ENCODE measurements at places on chromosomes 7 and 10. TPM values are rescaled to one million over a fixed set of nuclear protein-coding genes. Genes with fewer than 3 reads are reported as not detected.

DNA sequence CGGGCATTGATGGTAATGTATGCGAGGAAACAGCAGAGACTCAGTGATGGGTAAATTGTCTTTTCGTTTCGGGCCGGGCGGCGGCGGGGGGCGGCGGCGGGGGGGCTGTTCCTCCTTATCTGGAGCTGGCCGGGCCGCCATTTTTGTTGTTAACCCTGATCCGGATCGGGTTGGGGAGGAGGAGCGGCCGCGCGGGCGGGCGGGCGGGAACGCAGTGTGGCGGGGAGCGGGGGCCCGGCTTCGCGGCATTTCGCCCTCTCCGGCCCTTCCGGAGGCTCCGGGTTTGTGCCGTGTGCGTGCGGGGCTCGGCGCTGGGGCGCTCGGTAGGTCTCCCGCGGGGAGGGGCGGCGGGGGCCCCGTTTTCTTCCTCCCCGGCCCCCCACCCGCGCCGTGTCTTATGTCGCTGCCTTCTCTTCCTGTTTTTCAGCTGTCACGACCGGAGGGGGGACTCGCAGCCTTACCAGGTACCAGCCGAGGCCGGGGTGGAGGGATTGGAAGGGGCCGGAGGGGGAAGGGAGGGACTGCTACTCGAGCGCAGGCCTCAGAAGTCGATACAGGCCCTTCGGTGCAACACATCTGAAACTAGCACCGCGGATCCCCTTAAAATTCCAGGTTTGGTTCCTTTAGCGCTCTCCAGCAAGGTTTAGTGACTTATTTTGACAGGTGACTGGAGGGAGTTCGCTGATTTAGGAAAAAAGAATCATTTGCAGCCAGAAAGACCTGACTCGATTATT lies 820 bp downstream of the WAC start:
- DNase-seq, result peak; percentile 43

SPDYE2B gene
- total RNA-seq, result 0.16 TPM

GRCh38 chr10:114012650-114013049 lies 31.0 kb upstream of the ADRB1 start:
- no peak for DNase-seq

DNA sequence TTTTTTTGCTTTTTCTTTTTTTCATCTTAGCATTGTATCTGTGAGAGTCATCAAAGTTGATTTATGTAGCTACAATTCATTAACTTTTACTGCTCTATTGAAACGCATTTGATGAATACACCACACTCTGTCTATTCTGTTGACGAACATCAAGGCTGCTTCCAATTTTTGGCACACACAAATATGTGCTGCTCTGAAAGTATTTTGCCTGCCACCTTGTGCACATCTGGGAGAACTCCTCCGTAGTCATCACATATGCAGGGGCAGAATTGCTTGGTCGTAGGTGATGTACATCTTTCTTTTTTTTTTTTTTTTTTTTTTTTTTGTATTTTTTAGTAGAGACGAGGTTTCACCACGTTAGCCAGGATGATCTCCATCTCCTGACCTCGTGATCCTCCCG lies 796.8 kb downstream of the KCNMA1 start:
- no peak for DNase-seq

WDR91 gene
- total RNA-seq, result 15.4 TPM

AKR1B15 gene
- total RNA-seq, result not detected

DNA sequence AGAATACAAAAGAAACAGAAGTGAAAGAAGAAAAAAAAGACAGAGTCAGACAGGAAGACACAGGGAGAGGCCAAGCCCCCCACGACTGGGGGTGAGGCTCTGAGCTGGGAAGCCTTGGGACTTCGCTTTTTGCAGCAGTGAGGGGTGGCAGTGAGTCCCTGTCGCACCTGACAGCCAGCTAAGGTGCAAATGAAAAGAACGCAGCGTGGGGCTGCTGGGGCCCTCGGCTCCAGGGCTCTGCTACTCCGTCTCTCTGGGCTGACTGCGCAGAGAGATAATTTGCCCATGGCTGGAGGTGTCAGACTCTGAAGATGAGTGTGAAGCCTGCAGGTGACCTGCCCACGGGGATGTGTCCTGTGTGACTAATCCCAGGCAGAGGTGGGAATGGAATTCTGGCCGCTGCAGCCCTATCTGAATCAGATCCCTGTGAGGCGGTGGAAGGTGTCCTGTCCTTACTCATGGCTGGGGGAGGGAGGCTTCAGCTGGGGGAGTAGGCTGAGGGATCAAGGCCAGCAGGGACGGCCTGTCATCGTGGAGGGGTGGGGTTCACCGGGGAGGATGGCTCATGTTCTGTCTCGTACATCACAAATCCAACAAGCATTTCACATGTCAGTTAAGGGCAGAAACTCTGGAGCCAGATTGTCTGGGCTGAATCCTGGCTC lies 96.4 kb downstream of the SLIT1 start:
- no peak for DNase-seq

PIK3CG gene
- not detected for total RNA-seq

DNA sequence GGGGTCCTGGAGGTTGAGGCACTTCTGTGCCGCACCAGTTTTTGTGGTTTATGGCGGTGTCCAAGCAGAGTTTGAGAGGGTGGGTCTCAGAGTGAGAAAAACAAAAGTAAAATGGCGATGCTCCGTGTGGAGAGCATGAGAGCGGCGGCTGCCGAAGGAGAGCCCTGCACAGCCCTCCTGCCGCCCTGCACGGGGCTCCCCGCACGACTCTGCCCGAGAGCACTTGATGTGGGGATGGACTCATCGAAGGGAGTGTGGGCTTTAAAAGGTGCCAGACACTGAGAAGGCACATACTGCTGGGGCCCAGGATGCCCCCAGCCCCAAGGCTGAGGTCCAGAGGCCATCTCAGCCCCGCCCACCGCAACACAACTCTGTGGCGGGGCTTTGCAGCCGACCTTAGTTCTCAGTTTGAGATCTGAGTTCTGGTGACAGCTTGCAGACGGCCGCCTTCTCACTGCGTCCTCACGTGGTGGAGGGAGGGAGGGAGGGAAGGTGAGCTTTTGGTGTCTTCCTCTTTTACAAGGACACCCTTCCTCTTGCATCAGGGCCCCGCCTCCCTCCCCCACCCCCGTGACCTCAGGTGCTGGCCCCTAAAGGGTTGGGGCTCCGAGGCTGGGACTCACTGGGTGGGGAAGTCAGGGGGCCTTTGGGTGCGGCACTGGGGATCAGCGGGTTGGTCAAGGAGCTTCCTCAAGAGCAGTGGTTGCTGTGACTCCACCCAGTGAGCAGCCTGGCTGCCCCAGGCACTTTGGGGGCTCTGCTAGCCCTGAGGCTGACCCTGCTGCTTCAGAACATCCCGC lies 69.1 kb downstream of the NKX6-2 start:
- DNase-seq, result no peak

CLCN1 gene
- total RNA-seq, result 0.16 TPM

ELFN1 gene
- 3.8 TPM for total RNA-seq

RNF133 gene
- total RNA-seq, result 0.54 TPM

GRCh38 chr10:70480239-70480861 lies 1.8 kb downstream of the PALD1 start:
- no peak for DNase-seq

GRCh38 chr10:113111900-113112853 lies 162.1 kb downstream of the TCF7L2 start:
- DNase-seq, result peak; percentile 89

SPRN gene
- total RNA-seq, result 0.82 TPM

PLXNA4 gene
- 3.0 TPM for total RNA-seq

DNA sequence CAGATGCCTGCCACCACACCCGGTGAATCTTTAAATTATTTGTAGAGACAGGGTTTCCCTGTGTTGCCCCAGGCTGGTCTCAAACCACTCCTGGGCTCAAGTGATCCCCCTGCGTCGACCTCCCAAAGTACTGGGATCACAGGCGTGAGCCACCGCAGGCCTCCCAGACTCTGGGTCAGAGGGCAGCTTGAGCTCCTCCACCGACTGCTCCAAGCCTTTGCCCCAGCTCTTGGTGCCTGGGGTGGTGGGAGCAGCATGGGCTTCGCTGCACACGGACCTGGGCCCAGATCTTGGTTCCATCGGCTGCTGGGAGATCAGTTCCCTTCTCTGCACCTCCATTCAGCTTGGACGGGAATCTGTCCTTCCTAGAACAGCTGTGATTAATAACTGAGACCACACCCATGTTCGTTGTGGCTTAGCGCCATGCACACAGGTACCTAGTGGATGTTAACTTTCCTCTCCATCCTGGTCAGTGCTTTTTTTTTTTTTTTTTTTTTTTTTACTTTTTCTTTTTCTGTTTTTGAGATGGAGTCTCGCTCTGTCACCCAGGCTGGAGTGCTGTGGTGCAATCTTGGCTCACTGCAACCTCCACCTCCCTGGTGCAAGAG lies 125.3 kb downstream of the CUX1 start:
- DNase-seq, result no peak

- DNase-seq, result no peak
These were observed 497.3 kb downstream of the INHBA start for GRCh38 chr7:41205600-41205999.

DNA sequence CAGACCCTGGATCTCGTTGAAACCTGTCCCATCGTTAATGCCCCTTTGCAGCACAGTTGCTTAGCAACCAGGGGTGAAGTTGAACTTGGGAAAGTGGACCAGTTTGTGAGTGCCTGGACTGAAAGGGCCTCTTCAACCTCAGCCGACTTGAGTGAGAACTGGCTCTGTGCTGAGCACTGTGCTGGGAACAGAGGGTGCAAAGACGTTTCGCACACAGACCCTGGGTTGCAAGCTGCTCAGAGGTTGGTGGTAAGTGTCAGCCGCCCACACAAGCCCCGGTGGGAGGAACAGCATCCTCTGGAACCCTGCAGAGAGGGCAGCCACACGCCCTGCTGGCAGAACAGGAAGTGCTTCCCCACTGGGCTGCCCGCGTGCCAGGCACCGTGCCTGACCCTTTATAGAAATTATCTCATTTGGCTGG lies 89.2 kb downstream of the CARD11 start:
- DNase-seq, result no peak

DNA sequence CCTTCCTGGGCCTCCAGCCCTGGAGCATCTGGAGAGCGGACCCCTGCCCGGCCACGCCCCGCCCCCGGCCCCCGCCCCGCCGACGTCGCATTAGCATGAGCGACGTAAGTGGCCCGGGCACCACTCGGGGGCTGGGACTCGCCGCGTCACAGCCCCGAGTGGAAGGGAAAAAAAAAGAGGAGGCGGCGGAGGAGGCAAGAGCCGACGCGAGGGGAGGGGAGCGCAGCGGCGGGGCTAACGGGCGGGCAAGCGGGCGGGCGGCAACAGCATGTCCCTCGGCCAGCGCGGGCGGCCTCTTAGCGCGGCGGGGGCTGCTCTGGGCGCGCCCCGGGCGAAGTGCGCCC lies at the start of gene SLC18A3:
Gene SLC18A3, plus strand, starts transcription at position 197 of the 344 bp plus-strand sequence. CDS start 431 bp downstream, outside the sequence.
- DNase-seq, result no peak

GRCh38 chr7:22120391-22121053 lies 174.8 kb upstream of the CDCA7L start:
- no peak for DNase-seq

- DNase-seq, result no peak
These were observed 787.0 kb upstream of the C7orf33 start for GRCh38 chr7:147803606-147804005.

GRCh38 chr7:96013836-96014235 lies 241.5 kb downstream of the DYNC1I1 start:
- DNase-seq, result no peak

DNA sequence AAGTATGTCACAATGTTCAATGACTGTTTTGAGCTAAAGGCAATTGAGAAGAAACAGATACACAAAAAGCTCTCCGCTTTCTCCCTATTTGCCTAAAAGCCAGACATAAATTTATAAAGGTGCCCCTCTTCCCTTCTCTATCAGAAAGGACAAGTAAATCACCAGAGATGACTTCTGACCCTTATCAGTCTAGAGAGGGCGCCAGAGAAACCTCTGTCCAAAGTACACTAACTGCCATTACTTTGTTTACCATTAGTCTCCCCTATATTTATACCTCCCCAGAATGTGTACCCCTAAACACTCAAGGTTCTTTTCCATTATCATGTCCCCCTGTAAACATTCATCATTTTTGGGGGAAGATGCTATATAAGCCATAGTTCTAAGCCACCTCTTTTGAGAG lies 49.3 kb downstream of the TPK1 start:
- no peak for DNase-seq

DNA sequence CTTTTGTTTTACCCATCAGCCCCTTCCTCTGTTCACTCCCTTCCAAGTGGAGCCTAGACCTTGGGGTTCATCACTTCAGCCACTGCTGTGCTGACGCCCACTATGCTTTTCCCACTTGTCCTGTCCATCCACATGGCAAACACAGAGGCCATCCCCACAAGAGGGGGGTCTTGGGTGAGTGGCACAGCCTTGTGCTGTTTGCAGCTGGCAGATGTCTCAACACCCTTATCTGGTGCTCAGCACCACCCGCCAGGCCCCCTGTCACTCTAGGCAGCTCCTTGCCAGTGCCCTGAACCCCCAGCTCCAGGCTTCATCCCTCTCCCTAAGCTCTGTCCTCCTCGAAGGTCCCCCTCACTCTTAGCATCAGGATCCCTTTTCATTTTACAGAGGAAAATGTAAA lies 13.1 kb downstream of the BLVRA start:
- no peak for DNase-seq

DNA sequence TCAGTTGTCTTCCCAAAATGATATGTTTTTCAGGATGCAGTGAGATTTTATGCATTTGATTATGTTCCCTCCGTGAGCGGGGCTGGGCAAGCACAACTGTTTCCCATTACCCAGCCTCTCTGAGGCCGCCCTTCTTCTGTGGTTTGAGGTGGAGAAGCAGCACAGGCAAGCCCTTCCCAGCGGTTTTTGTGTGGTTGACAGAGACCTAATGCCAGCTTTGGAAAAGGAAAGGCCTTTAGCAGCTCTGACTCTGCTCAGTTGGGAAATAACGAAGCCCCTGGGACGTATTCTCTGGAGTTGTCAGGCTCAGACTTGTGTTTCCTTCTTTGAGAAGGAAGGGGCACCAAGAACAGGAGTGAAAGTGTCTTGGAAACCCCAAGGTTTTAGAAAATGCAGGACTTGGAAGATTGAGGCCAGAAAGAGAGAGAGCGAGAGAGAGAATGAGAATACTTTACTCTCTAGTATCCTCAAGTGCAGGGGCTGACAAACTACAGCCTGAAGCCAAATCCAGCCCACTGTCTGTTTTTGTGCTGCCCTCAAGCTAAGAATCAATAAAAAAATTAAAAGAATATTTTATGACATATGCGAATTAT lies 20.6 kb upstream of the PDCD4 start:
- DNase-seq, result peak; percentile 21

DNA sequence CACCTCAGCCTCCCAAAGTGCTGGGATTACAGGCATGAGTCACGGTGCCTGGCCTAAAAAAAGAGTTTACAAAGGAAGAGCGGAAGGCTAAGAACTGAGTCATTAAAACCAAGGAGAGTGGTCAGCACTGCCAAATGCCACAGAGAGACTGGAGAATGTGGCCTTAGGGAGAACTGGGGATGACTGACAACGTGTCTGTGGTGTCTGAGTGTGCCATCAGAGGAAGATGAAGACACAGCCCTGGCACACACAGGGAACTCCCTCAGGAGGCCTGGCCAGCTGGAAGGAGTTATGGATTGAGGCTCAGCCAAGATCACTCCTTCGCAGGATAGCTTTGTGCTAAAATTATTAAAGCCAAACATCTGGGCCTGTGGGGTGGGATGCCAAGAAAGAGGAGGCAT lies 3.9 kb upstream of the INA start:
- DNase-seq, result peak; percentile 98

- no peak for DNase-seq
These were observed 15.1 kb upstream of the ZNF273 start for GRCh38 chr7:64887756-64888508.

NUB1 gene
- 46.5 TPM for total RNA-seq

GRCh38 chr10:114283091-114283490 lies 44.0 kb downstream of the VWA2 start:
- DNase-seq, result no peak

FGFR2 gene
- total RNA-seq, result not detected

ENTPD1 gene
- total RNA-seq, result 0.16 TPM

CALHM1 gene
- not detected for total RNA-seq

GRCh38 chr10:26970667-26971066 lies 109.9 kb upstream of the ABI1 start:
- no peak for DNase-seq

- DNase-seq, result peak; percentile 69
These were observed at the start of gene ETV1 for GRCh38 chr7:13989126-13989948. Gene ETV1, minus strand, starts transcription at chr7:13989666. Its CDS starts 614 bp downstream, at chr7:13989052.
